ENCODE measurements at places on chromosomes 16 and 17.

DNA sequence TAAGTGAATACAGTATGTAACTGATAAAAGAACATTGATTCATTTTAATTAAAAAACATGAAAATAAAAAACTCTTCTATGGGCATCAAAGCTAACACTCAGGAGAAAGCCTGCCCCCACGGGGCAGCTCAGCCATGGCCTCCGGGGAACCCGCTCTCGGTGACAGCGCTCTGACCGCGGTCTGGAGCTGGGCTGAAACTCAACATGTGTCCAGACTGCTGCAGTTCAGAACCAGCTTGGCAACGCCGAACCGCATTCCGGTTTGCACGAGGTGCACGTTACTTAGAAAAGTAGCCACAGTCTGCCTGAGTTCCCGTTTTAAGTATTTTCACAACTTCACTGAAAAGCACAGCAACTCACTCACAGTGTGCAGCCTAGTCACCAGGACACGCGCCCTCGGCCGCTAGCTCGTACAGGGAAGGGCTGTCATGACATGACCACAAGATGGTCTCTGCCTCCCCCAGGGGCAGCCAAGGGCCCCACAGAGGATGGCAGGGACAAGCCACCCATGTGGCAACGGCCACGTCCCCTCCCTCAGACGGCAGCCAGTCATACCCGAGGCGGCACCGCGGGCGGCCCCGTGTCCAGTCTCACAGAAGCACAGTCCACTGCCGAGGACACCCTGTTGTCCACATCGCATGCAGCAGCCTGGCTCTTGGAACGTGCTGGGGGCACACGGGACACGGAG, 77.1 kb upstream of the METRNL start:
- no peak for DNase-seq

DNA sequence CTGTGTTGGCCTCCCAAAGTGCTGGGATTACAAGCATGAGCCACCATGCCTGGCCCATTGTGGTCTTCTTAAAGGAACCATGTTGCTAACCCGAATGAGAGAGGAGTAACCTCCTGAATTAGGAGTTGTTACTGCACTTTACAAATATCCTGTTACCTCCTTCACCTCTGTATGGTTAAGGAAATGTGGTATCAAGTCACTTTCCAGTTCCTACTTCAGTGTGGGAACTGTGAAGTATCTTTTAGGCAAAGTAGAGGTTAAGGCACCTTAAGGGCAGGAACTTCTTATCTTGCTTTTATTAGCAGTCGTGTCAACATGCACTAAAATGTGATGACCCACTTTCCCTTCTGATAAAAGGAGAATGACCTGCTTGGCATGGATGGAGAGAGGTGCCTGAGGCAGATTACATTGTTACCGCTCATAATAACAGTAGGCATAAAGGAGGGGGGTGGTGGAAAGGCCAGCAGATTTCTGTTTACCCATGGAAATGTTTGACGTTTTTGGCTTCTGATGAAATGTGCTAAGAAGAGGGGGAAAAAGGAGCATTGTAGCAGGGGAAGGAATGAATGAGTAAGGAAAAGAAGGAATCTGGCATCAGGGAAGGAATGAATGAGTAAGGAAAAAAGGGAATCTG, 28.5 kb downstream of the FTO start:
- no peak for DNase-seq

DNA sequence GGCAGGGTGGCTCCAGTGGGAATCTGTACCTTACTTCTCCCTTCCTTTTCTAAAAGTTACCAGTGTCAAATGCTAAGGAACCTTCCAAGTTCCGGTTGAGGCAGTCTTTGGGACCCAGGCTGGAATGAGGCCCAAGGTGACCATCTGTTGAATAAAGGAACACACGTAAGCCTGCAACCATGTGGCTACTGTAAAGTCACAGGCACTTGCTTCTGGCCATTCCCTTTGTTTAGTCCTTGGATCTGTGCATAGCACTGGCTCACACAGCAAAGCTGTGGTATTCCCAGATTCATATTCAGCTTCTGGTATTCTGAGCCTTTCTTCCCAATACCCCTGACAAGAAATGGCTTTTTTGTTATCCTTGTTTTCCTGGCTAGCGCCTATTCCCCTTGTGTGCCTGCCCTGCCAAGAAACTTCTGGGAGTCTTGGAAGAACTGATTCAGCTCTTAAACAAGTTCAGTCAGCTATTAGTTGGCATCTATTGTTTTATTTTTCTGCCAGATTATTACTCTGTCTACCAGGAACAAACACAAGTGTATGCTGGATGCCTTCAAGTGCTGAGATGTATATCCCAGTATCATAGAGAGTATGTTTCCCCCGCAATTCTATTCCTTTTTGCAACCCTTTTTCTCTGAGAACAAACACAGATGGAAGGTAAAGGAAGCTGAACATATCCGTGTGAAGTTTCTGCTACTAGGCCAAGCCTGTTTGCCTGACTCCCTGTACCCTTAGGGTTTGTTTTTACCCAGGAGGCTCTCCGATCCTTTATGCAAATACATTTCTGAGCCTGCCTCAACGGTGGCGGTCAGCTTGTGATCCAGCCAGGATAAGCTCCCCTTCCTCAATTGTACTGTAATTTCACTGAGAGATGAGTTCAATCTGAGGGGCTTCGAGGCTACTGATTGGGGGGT, 13.2 kb downstream of the TMEM238L start:
- no peak for DNase-seq

- DNase-seq: no peak
These were observed 58.7 kb downstream of the EFCAB5 start for GRCh38 chr17:30000001-30000754.

DNA sequence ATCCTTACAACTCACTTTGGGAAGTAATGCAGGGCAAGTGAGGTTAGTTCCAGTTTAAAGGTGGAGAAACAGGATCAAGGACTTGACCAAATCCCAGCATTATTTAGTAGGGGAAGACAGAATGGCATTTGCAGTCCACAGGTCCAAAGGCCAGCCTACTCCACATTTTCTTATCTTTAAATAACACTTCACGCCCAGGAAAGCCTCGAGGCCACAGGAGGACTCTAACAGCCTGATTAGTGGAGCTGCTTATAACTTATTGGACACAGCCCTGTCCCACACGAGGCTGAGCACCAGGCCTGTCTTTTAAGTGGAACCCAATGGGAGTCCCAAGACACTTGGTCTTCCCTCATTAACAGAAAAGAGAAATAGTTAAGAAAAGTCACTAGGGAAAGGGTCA, 12.1 kb upstream of the HYDIN start:
- DNase-seq: no peak

- no peak for DNase-seq
These were observed 4.7 kb downstream of the SLC22A31 start for GRCh38 chr16:89195521-89196171.

DNA sequence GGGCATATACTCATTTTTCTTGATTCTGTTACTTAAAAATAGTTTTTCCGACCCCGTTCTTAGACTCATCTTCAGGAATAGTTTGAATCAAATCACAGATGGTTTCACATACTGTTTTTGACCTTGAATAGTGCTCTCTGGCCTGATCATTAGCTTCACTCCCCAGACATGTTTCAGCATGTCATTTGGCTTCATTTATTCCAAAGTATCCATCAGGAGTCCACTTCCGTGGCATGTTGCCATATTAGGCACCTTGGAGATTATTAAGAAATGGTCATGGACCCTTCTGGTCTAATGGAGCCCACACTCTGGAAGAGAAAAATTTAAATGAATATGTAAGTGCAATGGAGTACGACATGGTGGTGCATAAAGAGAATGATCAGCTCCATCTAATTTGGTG, 222.3 kb downstream of the FTO start:
- DNase-seq: no peak

- DNase-seq: no peak
These were observed 3.1 kb downstream of the DHRS11 start for GRCh38 chr17:36594626-36595401.

GRCh38 chr16:46785076-46785845, 37.1 kb upstream of the MYLK3 start:
- no peak for DNase-seq

Measured in fibroblast of skin of left quadriceps (primary cell).